T-helper 2 cell (primary cell): ENCODE measurements at places on chromosomes 6 and 20.

- no peak for DNase-seq
Observed at GRCh38 chr6:30611150-30611855, 5.7 kb downstream of the PPP1R10 start.

DNA sequence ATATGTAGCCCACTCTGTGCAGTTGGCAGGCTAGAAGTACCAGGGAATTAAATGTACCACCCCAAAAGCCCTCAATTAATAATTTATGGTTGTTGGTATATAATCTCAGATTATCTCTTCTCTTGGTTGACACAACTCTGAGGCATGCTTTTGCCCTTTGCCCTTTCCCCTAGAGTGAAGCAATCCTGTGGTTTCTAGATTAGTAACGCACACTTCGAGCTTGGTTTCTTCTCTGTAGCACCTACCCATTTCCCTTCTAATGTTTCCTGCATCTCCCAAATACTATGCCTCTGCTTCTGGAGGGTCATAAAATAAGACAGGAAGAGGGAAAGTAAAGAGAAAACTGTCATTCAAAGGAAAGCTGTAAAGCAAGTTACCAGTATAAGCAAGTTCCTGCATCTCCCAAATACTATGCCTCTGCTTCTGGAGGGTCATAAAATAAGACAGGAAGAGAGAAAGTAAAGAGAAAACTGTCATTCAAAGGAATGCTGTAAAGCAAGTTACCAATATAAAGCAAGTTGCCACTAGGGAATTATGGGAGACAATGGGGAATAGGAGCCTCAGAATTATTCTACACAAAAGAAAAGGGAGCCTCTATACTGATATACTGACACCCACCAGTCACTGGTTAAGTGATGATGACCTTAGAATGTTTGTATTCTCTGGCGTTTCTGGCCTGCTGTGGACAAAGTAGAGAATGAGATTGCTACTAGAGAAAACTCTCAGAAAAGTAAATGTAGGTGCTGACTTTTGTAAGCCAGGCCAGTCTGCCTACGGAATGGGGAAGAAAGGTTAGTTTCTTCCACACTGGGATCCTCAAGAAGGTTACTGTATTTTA is 862.6 kb upstream of the MAN1A1 start:
- DNase-seq = no peak

- no peak for DNase-seq
Observed at GRCh38 chr20:41386502-41387427, 20.1 kb upstream of the EMILIN3 start.

DNA sequence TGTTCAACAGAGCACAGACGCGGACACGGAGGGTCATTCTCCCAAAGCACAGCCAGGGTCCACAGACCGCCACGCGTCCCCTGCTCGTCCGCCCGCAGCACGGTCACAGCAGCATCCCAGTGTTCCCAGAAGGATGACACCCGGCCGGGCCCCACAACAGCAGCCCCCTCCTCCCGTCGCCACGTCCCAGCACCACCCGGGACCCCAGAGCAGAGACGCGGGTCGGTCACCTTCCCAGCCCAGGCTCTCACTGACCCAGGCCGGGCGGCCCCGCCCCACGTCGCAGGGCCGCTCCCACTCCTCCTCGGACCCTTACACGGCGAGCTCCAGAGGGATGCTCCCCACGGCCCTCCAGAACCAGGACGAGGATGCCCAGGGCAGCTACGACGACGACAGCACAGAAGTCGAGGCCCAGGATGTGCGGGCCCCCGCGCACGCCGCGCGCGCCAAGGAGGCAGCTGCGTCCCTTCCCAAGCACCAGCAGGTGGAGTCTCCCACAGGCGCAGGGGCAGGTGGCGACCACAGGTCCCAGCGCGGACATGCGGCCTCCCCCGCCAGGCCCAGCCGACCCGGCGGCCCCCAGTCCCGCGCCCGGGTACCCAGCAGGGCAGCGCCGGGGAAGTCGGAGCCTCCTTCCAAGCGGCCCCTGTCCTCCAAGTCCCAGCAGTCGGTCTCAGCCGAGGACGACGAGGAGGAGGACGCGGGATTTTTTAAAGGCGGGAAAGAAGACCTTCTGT is 64.3 kb downstream of the FNDC1 start:
- no peak for DNase-seq
